Smooth muscle cell of the coronary artery (primary cell): ENCODE measurements at places on chromosomes 5 and 9. TPM values are rescaled to one million over a fixed set of nuclear protein-coding genes. Genes with fewer than 3 reads are reported as not detected.

Gene TNFSF8
- not detected in 2 replicates for total RNA-seq

Gene SLC22A4
- total RNA-seq = 1.5 and 3.8 TPM in 2 replicates

Gene TMEM174
- total RNA-seq = not detected in 2 replicates

Gene SLC23A1
- total RNA-seq = not detected in 2 replicates

Gene GADD45G
- 0.08 and 3.3 TPM in 2 replicates for total RNA-seq

Gene RASEF
- 0.30 and 0.70 TPM in 2 replicates for total RNA-seq

Gene NFIB
- total RNA-seq = 24.0 and 42.1 TPM in 2 replicates

Gene OR1J2
- 0.30 and 1.2 TPM in 2 replicates for total RNA-seq
